ENCODE measurements at places on chromosomes 7 and 10.

DNA sequence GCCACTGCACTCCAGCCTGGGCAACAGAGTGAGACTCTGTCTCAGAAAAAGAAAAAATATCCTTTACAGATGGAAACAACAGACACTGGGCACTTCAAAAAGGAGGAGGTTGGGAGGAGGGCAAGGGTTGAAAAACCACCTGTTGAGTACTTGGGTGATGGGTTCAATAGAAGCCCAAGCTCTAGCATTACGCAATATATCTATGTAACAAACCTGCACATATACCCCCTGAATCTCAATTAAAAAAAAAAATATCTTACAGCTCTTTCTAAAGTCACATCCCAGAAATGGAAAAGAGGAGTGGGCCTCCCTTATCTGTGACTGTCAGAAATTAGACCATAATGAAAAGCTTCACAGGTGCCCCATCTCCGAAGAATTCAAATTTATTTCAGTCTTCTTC is 12.1 kb downstream of the VIM start:
- DNase-seq = no peak

GRCh38 chr10:78774614-78774998 is 294.2 kb upstream of the ZMIZ1 start:
- no peak for DNase-seq

- DNase-seq = no peak
These were observed 26.2 kb upstream of the EXOC6 start for GRCh38 chr10:92822060-92822634.

- DNase-seq = no peak
These were observed 181.6 kb downstream of the PTPN20 start for GRCh38 chr10:47092831-47093230.

DNA sequence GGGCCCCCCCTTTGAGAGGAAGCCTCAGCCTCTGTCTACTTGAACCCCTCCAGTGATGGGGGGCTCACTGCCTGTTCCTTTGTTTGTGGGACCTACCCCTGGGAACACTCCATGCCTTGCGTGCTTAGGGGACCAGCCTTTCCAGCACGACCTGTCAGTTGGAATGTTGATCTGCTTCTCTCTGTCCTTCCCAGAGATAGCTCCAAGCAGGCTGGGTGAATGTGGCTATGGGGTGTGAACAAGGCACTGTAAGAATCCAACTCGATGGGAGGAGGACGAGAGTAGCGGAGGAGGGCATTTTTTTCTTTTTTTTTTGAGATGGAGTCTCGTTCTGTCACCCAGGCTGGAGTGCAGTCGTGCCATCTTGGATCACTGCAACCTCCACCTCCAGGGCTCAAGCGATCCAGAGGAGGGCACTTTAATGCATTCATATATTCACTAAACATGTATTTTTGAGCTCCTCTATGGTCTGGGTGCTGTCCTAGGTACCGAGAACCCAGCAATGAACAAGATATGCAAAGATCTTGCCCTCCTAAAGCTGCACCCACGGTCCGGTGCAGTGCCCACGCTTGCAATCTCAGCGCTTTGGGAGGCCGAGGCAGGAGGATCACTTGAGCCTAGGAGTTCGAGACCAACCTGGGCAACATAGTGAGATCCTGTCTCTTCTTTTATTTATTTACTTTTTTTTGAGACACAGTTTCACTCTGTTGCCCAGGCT is 8.5 kb downstream of the CLIP2 start:
- DNase-seq = no peak

- DNase-seq = no peak
These were observed 45.9 kb upstream of the ARHGAP12 start for GRCh38 chr10:31974434-31975124.

DNA sequence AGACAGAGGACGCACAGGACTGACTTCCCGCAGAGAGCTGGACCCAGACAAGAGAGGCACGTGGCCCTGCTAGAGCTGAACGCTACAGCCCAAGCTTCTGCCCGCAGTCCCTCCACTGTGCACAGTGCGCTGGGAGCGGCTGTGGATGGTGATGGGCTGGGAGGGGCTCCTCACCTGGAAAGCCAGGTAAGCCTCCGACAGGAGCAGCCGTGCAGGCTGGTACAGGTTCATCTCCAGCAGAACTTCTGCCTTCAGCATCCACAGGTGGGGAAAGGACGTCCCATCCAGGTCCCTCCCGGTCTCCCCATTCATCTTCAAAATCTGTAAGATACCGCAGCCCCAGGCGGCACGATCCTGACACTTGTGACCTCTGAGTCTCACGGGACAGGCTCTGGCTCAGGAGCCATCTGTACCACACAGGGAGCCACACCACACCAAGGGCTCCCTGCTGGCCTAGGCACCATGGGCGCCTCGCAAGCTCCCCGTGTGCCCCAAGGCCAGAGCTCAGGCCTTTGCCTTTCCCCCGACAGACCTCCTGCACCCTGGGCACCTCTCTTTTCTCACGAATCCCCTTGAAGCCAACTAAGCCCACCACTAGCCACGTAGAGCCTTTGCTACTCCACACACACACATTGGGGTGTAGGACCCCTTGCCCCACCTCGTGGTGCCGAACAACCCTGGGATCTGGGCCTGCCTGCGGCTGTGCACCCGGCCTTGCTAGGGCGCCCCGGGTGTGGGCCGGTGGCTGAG is 76.3 kb downstream of the CFAP46 start:
- no peak for DNase-seq

- DNase-seq = no peak
These were observed 84.2 kb downstream of the AUTS2 start for GRCh38 chr7:69682518-69682917.

GRCh38 chr7:82609746-82610145 is 166.2 kb upstream of the CACNA2D1 start:
- no peak for DNase-seq

DNA sequence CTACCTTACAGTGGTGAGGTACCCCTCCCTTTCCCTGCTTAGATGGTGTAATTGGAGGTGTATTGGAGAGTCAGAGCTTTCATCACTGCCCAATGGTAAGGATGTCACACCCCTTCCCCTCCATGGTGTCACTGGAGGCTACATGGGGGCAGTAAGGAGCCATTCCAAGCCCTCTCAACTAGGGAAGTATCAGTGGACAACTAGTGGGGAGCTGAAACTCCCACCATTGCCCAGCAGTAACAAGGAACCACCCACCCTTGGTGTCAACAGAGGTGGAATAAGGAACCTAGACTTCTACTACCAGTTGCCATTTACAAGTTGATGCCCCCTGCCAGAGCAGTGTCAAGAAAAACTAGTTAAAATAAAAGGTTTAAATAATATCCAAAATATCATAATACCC is 2.8 kb upstream of the HIBADH start:
- DNase-seq = no peak
